Left ventricle myocardium inferior (tissue), 1 donor: ENCODE measurements at places on chromosomes 1 and 21. TPM values are rescaled to one million over a fixed set of nuclear protein-coding genes. Genes with fewer than 3 reads are reported as not detected.

DNA sequence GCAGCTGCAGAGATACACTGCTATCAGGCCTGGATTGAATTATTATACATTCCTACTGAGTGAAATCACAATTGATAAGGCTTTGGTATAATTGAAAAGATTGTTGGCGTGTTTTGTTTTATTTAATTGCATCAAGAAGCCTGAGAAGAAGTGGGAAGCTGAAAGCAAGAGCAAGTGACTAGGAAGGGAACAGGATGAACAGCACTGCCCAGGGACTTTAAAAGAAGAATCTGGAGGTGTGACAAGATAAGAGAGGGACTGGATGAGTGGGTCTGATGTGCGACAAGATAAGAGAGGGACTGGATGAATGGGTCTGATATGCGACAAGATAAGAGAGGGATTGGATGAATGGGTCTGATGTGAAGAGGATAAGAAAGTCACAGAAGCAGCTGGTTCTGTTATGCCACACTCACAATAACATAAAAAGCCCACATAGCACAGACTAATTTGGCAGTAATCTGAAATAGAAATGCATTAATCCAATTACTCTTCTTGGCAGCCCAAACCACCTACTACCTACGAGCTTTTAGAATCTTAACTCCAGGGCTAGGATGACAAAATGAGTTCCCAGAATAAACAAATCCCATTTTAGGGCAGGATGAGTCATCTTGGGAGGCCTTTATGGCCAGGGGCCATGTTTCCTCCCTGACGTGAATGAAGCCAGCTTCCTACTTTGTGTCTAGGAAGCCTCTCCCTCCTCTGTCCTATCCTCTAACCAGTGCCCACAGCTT lies 129.7 kb downstream of the DUSP10 start:
- no peaks in the 10 kb centered on the region for H3K27me3 ChIP-seq
- no peak overlapping the region for H3K4me3 ChIP-seq
- no peaks in the 10 kb centered on the region for H3K36me3 ChIP-seq
- H3K4me1 ChIP-seq, result peaks cover 12% of the 10 kb centered on the region
- DNase-seq, result peak; percentile 59

CRYBG2 gene
- total RNA-seq, result not detected

GRCh38 chr1:3599816-3600215 lies 11.5 kb downstream of the MEGF6 start:
- no peak overlapping the region for H3K4me3 ChIP-seq
- DNase-seq, result no peak
- peaks cover 10% of the 10 kb centered on the region for H3K27me3 ChIP-seq
- H3K27ac ChIP-seq, result no peak overlapping the region
- peaks cover 22% of the 10 kb centered on the region for H3K4me1 ChIP-seq

DNA sequence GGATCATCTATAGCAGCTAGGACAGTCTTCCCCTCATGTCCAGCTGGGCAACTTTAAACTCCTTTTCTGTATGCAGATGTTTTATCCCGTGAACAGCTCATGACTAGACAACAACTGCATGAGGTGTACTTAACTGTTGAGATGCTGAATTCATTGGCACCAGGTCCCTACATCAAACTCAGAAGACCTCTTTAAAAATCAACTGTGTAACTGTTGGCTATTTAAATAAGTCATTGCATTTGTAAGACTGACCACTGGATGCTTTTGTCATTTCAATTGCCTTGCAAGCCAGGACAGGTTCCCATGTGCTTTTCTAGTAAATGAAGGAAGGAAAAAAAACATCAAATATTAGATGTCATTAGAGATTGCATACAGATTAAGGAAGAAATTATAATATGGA lies 28.3 kb upstream of the GORAB start:
- no peaks in the 10 kb centered on the region for H3K36me3 ChIP-seq
- no peak for DNase-seq
- no peak overlapping the region for H3K27ac ChIP-seq

- DNase-seq, result no peak
- H3K36me3 ChIP-seq, result no peaks in the 10 kb centered on the region
- no peak overlapping the region for H3K4me3 ChIP-seq
Measured at GRCh38 chr1:224747578-224747977, 131.5 kb downstream of the CNIH3 start.

PER3 gene
- 12.5 TPM for total RNA-seq

GRCh38 chr1:22347854-22348760 lies 103.5 kb upstream of the ZBTB40 start:
- no peaks in the 10 kb centered on the region for H3K4me1 ChIP-seq
- no peak overlapping the region for H3K4me3 ChIP-seq
- peaks cover 99% of the 10 kb centered on the region for H3K27me3 ChIP-seq
- no peak overlapping the region for H3K27ac ChIP-seq
- no peaks in the 10 kb centered on the region for H3K36me3 ChIP-seq
- no peak for DNase-seq

VTCN1 gene
- not detected for total RNA-seq

USP33 gene
- 24.2 TPM for total RNA-seq

DNA sequence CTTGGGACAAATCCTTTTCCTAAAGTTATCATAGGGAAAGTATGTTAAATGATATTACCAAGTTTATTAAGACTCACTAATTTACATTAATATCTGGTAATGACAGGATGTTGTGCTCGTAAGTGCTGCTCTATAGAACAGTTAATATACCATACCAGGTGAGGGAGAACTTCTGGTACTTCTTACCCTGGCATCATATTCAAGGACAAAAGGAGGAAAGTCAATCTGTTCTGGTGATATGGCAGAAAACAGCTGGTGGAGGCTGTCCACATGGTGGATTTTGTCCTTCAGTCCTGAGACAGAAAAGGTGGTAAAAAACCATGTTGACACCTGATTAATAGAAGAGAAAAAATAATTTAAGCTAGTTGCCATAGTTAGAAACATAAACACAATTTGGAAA lies 51.6 kb downstream of the GDAP2 start:
- no peak overlapping the region for H3K27ac ChIP-seq
- no peak for DNase-seq
- H3K27me3 ChIP-seq, result no peaks in the 10 kb centered on the region
- H3K36me3 ChIP-seq, result peaks cover 92% of the 10 kb centered on the region

LCE1E gene
- total RNA-seq, result not detected

LCE1F gene
- total RNA-seq, result not detected

GRCh38 chr1:72547412-72547811 lies 265.1 kb upstream of the NEGR1 start:
- no peaks in the 10 kb centered on the region for H3K4me1 ChIP-seq
- H3K27me3 ChIP-seq, result no peaks in the 10 kb centered on the region
- no peaks in the 10 kb centered on the region for H3K36me3 ChIP-seq
- no peak overlapping the region for H3K27ac ChIP-seq

- H3K36me3 ChIP-seq, result no peaks in the 10 kb centered on the region
- peaks cover 1% of the 10 kb centered on the region for H3K27me3 ChIP-seq
- DNase-seq, result no peak
- H3K4me1 ChIP-seq, result no peaks in the 10 kb centered on the region
- no peak overlapping the region for H3K4me3 ChIP-seq
- no peak overlapping the region for H3K27ac ChIP-seq
Measured at GRCh38 chr1:209106861-209107260, 476.7 kb upstream of the CAMK1G start.

GRCh38 chr1:88985032-88985431 lies 7.4 kb downstream of the KYAT3 start:
- peak overlapping the region; percentile 75 for H3K27ac ChIP-seq
- DNase-seq, result no peak
- H3K4me1 ChIP-seq, result peaks cover 59% of the 10 kb centered on the region
- H3K36me3 ChIP-seq, result peaks cover 34% of the 10 kb centered on the region
- H3K4me3 ChIP-seq, result no peak overlapping the region
- H3K27me3 ChIP-seq, result no peaks in the 10 kb centered on the region

DNA sequence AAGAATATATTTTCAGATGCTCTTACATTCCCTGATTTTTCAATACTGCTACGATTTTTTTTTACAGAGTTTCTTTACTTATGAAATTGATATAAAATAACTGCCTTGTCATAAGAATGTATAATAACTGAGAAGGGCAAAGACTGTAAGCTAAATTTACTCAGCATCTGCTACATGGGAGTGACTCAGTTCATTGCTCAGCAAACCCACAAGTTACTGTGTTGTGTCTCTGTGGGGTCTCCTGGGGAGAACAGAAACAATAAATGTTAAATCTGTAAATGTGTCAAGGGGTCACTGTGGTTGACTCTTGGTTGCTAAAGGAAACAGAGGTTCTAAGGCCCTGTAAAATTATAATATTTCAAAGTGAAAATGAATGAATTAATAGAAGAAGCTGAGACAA lies 210.3 kb upstream of the CACYBP start:
- no peaks in the 10 kb centered on the region for H3K4me1 ChIP-seq
- DNase-seq, result no peak
- H3K36me3 ChIP-seq, result no peaks in the 10 kb centered on the region
- no peak overlapping the region for H3K4me3 ChIP-seq

DNA sequence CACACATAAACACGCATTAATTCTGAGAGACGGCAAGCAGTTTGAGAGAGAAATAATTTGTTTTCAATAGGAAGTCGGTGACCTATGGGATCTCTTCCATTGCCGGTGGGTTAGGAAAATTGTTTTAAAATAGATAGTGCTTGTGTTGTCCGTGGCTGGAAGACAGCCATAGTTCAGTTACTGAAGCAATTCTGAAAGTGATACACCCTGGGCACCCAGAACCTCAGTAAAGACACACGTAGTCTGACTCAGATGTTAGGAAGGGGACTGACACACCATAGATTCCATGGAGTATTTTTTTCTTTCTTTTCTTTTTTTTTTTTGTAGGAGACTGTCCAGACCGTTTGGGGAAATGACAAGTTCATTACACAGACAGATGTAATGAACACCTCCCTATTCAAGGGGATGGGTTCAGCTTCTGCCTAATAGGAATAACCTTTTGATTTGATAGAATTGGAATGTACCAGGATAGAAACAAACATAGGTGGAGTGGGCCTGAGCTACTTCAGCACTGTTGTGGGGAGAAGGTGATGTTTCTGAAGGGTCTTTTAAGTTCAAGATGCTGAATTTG lies 1.6 kb downstream of the C1orf21 start:
- peak overlapping the region; percentile 95 for H3K4me3 ChIP-seq
- peaks cover 73% of the 10 kb centered on the region for H3K4me1 ChIP-seq
- no peaks in the 10 kb centered on the region for H3K27me3 ChIP-seq
- no peaks in the 10 kb centered on the region for H3K36me3 ChIP-seq
- peak overlapping the region; percentile 94 for H3K27ac ChIP-seq

ADAM30 gene
- not detected for total RNA-seq

- DNase-seq, result no peak
- H3K4me3 ChIP-seq, result no peak overlapping the region
- H3K4me1 ChIP-seq, result peaks cover 19% of the 10 kb centered on the region
- no peaks in the 10 kb centered on the region for H3K36me3 ChIP-seq
Measured at GRCh38 chr1:235943581-235944114, 76.9 kb upstream of the LYST start.

PRDM16 gene
- total RNA-seq, result 16.6 TPM

SPRR2F gene
- not detected for total RNA-seq

DNA sequence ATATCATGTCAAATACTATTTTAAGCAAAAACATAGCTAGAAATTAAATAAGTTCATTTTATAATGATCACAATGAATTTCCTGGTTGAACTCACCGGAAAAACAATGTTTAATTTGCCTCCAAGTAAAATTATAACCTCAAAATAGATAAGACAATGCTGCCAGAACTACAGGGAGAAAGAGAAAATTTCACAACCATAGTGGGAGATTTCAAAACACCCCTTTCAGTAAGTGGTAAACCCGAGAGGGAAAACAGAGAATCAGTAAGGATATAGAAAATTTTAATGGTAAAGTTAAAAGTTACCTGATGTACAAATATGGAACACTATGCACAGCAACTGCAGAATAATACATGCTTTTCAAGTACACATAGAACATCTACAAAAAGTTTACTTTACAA lies 43.2 kb upstream of the PLA2G4A start:
- H3K36me3 ChIP-seq, result no peaks in the 10 kb centered on the region
- H3K27me3 ChIP-seq, result no peaks in the 10 kb centered on the region
- H3K4me3 ChIP-seq, result no peak overlapping the region

DNA sequence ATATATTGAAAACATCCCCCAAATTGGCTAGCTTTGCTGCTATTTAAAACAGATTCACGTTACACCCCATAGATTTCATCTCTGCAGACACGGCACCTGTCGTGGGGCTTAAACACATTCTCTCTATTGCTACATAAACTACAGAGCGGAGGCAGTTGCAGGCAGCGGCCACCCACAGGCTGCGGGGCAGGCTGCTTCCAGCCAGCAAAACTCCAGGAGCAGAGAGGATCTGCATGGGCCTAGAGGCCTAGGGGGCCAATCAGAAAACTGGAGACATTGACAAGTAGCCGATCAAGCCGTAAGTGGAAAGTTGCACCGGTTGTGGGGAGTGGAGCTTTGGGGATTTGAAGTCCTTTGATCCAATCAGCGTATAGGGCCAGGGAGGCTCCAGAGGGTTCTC lies 129.0 kb upstream of the KLHDC7A start:
- DNase-seq, result no peak
- no peaks in the 10 kb centered on the region for H3K36me3 ChIP-seq
- H3K4me1 ChIP-seq, result no peaks in the 10 kb centered on the region
- no peak overlapping the region for H3K4me3 ChIP-seq
- H3K27me3 ChIP-seq, result peaks cover 90% of the 10 kb centered on the region

GRCh38 chr1:55010194-55010886 lies 11.6 kb downstream of the BSND start:
- peaks cover 32% of the 10 kb centered on the region for H3K27me3 ChIP-seq
- no peaks in the 10 kb centered on the region for H3K36me3 ChIP-seq
- no peak for DNase-seq
- H3K4me3 ChIP-seq, result no peak overlapping the region

DNA sequence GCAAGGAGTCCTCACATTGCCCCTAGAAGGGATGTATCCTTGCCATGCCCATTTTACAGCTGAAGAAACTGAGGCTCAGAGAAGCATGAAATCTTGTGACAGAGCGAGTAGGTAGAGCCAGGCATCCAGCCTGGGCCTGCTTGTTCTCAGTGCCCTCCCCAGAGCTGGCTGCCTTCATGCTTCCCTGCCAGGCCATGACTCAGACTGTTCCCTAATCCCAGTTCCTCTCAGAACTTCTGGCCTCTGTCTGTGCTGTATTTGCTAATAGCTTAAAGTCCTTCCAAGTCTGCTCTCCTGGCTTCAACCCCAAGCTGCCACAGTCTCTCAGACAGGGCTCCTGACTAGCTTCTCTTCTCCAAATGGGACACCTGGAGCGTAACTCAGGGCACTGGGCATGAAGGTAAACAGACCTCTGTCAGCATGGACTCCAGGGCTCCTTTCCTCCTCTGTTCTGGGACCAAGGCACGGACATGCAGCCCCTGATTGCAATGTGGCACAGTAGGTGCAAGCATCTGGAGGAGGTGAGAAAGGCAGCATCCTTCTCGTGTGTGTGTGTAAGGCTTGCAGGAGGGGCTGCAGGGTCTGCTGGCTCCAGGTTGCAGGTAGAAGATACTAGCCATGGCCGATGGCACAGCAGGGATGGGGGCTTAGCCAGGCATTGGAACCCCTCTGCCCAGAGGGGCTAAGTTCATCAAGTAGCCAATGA lies 122.7 kb downstream of the HMGB4 start:
- DNase-seq, result peak; percentile 50
- H3K27me3 ChIP-seq, result peaks cover 10% of the 10 kb centered on the region
- no peak overlapping the region for H3K4me3 ChIP-seq
- peak overlapping the region; percentile 24 for H3K27ac ChIP-seq
- H3K4me1 ChIP-seq, result peaks cover 22% of the 10 kb centered on the region
- H3K36me3 ChIP-seq, result no peaks in the 10 kb centered on the region

- H3K36me3 ChIP-seq, result no peaks in the 10 kb centered on the region
- no peak overlapping the region for H3K27ac ChIP-seq
- no peak for DNase-seq
- H3K27me3 ChIP-seq, result no peaks in the 10 kb centered on the region
Measured at GRCh38 chr21:26437326-26438009, 135.6 kb downstream of the CYYR1 start.

- H3K4me1 ChIP-seq, result peaks cover 24% of the 10 kb centered on the region
- H3K27ac ChIP-seq, result no peak overlapping the region
- no peaks in the 10 kb centered on the region for H3K27me3 ChIP-seq
- no peak for DNase-seq
- H3K4me3 ChIP-seq, result no peak overlapping the region
Measured at GRCh38 chr1:202283991-202284390, 57.7 kb downstream of the UBE2T start.

GPR25 gene
- total RNA-seq, result not detected
